ENCODE measurements at places on chromosomes 12 and 14. TPM values are rescaled to one million over a fixed set of nuclear protein-coding genes. Genes with fewer than 3 reads are reported as not detected.

The RASSF8 gene
- total RNA-seq: 97.4 TPM

The GPRC5D gene
- total RNA-seq: not detected

The SIVA1 gene
- 57.2 TPM for total RNA-seq

The COX8C gene
- not detected for total RNA-seq

The ANKRD33 gene
- total RNA-seq: not detected

The AVPR1A gene
- not detected for total RNA-seq

The B4GALNT3 gene
- total RNA-seq: 0.36 TPM

GRCh38 chr14:64549791-64550620, at the start of gene PPP1R36:
Gene PPP1R36 (plus strand): TSS chr14:64549961. CDS start chr14:64549998, 37 bp downstream.
- peak; percentile 78 for DNase-seq

GRCh38 chr12:81176796-81177195, 98.9 kb downstream of the ACSS3 start:
- DNase-seq: no peak

DNA sequence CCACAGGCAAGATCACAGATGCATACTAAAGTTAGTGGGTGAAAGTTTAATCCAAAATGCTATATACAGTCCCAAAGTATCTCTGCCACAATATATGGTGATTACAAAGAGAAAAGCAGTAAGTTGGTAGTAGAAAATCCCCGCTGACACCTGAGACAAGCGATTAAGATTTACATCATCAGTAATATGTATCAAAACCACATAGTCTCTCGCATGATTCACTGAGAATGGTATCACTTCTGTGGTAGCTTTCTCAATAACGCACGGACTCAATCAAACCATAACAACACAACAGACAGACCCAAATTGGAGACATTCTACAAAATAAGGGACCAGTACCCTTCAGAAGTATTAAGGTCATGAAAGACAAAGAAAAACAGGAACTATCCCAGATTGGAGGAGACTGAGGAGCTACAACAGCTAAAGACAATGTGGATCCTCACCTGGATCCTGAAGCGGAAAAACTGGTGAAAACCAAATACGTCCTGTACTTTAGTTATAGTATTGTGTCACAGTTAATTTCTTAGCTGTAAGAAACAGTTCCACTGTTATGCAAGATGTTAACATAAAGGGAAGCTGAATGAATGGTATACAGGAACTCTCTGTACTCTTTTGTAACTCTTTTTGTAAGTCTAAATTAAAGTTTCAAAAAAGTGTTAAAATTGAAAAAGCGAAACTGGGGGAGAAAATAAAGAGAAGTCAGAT, 51.0 kb downstream of the SPTLC2 start:
- no peak for DNase-seq

DNA sequence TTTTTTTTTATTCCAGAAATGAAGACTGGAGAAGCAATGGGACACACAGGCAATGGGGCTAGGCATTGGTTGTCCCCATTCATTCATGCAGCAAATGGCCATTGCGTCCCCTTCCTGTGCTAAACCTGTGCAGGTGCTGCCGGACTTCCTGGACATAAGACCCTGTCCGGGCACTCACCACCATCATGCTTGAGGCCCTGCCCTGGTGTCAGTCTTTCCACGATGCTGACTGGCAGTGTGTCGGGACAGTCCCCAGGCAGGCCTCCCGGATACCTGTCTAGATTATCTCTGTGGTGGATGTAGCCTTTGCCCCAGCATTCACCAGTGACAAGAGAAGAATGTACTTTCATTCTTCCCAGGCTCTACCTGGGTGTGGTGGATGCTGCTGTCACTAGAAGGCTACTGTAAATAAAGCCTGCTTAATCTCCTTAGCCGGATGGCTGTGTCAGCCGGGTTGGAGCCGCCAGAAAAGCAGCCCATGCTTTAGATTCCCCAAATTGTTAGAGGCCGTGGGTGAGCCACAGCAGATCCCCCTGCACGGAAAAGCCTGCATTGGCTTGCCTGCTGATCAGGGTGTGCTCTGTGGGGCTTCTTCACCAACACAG, 94.5 kb upstream of the PARP11 start:
- DNase-seq: no peak

- DNase-seq: no peak
These were observed 54.6 kb upstream of the DICER1 start for GRCh38 chr14:95211721-95212504.

- no peak for DNase-seq
These were observed 7.6 kb upstream of the KCNA5 start for GRCh38 chr12:5036031-5036430.

DNA sequence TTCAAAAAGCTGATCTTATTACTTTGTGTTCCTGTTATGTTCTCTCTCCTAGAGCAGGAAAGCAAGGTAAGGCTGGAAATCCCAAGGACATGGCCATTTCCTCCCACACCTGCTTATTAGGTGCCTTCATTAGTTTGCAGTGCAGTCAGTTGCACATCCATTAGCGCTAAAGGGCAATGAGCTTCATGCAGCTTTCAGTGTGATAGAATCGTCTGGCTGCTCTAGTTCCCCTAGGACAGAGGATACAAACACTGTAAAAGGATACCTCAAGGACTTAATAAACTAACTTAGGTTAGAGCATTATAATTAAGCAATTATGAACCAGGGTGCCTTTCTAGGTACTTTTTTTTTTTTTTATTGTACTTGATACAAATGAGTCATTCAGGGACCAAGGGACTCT, 21.1 kb downstream of the TMEM117 start:
- DNase-seq: no peak

DNA sequence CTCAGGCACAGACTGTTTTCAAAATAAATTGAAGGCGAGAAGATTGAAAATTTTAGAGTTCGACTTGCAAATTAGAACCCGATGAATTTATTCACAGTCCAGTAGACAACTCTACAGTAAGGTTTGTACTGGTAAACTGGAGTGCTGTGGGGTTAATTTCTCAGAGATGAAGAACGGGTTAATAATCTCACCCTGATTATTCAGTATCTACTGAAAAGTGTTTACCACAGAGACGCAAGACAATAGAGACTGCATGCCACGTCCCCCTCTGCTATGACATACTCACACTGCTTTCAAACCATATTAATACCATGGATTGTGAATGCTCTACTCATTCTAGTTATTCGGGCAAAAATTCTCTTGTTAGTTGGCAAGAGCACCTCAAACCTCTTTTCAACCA, 36.1 kb downstream of the CFL2 start:
- DNase-seq: no peak

DNA sequence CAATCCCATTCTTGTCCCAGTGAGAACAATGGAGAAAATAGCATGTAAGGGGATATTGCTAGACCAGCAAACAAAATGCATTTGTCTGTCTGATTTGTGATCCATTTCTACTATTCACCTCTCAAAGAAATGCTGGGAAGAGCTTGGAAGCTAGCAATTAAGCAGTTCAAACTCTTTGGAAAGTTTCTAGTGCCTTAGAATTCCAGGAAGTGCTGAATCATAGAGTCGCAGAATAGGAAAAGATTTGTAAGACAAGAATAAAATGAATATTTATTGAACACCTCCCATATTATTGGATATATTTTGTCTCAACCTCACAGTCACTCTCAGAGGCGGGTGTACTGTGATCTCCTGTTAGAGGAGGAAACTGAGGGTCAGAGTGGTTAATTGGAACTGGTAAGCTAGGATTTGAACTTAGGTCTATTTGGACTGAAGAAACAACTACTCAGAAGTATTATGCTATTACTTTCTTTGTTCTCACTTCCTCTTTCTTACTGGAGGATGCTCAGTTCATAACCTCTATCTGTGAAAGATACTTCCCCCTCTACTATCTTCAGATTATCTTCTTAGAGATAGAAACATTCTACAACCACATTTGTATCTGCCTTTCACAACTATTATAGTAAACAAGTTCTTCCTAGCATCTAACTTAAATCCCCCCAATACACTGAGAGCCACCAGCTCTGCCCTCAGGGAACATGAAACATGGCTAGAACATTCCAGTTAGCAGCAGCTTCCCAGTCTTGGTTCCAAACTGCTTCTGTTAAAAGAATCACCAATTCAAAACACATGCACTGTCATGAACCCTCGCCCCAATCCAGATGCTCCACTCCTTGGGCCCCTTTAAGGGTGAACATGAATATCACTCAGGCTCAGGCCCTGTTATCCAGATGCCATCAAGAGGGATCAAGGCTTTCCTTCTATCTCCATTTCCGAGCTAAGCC, 64.2 kb downstream of the DRAM1 start:
- DNase-seq: peak; percentile 68

DNA sequence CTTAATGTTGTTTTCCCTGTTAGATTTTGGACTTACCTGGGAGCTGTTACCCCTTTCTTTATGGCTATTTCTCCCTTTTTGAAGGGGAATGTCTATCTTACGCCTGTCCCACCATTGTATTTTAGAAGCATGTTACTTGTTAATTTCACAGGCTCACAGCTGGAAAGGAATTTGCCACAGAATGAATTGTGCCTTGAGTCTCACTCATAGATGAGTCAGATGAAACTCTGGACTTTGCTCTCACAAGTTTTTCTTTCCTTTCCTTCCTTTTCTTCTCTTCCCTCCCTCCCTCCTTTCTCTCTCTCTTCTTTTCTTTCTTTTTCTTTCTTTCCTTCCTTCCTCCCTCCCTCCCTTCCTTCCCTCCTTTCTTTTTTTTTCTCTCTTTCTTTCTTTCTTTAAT, 9.3 kb upstream of the ATF7IP start:
- DNase-seq: no peak

- DNase-seq: peak; percentile 63
These were observed 111.4 kb upstream of the SFSWAP start for GRCh38 chr12:131599190-131600159.

DNA sequence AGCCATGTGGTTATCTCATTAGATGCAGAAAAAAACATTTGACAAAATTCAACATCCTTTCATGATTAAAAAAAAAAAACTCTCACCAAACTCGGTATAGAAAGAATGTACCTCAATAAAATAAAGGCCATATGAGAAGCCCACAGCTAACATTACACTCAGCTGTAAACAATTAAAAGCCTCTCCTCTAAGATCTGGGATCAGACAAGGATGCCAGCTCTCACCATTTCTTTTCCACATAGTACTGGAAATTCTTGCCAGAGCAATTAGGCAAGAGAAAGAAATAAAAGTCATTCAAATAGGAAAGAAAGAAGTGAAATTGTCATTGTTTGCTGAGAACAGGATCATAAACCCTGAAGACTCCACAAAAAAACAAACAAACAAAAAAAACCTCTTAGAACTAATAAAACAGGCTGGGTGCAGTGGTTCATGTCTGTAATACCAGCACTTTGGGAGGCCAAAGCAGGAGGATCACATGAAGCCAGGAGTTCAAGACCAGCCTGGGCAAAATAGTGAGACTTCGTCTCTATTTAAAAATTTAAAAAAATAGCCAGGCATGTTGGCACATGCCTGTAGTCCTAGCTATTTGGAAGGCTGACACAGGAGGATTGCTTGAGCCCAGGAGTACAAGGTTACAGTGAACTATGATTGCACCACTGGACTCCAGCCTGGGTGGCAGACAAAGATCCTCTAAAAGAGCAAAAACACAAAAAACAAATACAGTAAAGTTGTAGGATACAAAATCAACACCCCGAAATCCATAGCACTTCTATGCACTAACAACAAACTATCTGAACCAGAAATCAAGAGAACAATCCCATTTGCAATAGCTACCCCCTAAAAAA, 114.4 kb downstream of the FOXA1 start:
- no peak for DNase-seq

DNA sequence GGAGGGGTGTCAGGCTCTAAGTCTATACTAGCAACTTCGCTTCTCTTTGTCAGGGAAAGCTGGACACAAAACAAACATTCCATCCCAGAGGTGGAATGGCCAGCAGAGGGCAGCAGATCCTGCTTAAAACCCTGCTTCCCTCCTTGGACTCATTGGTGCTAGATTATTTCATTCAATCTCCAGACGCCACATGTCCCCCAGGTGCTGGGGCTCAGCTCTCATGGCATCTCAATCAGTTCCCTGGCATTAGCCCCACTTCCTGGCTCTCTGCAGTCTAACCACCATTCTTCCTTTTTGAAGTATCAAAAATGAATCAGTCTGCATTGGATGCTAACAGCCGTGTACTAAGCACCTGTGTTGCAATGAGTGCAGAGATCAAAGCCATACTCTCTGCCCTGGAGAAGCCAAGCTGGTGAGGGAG, 8.1 kb upstream of the PPP1R1A start:
- peak; percentile 92 for DNase-seq

DNA sequence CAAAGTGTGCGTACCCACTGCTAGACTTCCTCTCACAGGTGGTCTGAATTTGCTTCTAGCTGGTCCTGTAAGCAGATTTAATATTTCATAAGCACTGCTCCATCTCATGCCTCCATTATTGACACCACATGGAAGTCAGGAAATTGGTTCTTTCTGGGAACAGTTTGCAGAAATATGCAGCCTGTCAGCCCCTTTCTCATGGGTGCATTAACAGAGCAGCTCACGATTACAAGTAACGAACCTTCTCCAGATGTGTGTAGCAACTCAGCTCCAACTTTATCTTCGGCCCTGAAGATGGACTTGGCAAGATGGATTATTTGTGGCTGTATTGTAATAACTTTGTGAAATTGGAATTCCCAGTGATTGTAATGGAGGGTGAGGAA, 214.5 kb upstream of the DDHD1 start:
- DNase-seq: no peak

DNA sequence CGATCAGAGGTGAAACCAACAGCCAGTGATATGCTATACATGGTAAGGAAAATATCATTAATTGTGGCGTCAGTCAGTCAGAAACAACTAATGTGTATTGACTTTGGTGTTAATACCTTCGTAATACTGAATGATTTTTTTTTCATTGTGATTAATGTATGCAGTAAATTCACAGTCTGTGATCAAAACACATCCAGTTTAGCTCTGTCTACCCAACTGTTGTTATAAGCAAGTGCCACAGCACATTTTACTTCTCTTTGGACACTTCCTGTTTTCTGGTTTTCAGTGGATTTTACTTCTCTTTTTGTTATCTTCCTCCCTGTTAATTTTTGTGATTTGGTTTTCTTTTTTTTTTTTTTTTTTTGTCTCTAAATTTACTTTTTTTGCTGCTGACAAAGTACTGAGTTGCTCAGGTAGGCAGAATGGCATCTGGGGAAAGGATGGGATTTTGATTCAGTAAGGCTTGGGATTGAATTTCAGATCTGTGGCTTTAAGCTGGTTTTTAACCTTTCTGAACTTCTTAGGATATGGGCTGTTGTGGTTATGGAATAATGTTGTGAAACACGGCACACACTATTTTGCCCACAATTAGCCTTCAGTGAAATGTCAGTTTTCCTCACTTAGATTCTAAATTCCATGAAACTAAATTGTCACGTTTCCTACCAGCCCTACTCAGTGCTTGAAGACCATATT, 604 bp downstream of the GLIPR1 start:
- no peak for DNase-seq

DNA sequence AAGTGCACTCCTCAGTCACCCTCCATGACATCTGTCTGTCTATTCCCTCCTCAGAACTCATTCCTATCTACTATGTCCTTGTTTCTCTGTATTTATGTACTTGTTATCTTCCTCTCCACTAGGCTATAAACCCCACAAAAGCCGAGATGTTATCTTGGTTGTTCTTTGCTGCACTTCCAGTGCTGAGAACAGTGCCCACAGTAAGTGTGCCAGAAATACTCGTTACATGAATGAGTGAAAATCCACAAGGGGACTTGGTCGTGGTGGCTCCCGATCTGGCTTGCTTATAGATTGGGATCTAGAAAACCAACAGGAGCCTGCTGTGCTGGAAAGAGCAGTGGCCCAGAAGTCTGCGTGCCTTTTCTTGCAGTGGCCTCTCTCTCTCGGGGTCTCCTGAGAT, 111.9 kb upstream of the PRMT8 start:
- DNase-seq: no peak

GRCh38 chr14:100581228-100582145, 5.7 kb downstream of the BEGAIN start:
- DNase-seq: peak; percentile 70

- DNase-seq: no peak
These were observed 41.0 kb upstream of the PLEKHG3 start for GRCh38 chr14:64663174-64663573.

All from osteoblast (primary cell).